Cortex of kidney (tissue), 1 donor: ENCODE measurements at places on chromosomes 2 and 18.

- no peak for DNase-seq
These were observed 72.4 kb upstream of the YWHAQ start for GRCh38 chr2:9703085-9703678.

- no peak for DNase-seq
These were observed 156.9 kb upstream of the SOX11 start for GRCh38 chr2:5535301-5535700.

DNA sequence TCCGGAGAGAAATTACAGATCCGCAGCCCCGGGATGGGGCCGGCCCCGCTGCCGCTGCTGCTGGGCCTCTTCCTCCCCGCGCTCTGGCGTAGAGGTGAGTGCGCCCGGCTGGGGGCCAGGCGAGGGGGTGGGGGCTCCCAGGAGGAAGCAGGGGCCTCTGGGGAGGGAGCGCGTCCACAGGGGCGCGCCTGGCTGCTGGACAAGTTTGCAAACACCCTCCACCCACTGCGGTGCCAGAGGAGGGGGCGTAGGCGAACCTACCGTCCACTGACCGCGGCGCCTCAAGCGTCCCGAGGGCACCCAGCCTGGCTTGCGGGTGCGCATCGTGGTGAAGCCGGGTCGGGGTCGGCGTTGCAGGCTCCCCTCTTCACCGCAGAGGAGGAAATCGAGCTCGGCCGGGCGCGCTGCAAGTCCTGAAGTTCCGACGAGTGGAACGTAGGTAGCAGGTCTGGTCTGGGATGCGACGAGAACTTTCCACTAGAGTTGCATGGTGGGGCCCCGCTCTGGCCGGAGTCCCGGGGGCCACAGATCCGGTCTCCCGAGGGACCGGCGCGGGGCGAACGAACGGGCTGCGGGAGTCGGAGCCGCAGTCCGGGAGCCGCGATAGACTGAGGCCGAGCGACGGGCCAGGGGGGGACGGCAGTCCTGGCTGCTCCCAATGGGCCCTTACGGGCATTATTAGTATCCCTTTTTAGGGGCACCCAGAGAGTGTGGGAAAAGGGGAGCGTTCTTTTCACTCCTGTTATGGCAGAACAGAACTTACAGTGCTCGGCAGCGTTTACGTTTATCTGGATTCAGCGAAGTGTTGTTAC is 502 bp downstream of the MERTK start:
- no peak for DNase-seq

DNA sequence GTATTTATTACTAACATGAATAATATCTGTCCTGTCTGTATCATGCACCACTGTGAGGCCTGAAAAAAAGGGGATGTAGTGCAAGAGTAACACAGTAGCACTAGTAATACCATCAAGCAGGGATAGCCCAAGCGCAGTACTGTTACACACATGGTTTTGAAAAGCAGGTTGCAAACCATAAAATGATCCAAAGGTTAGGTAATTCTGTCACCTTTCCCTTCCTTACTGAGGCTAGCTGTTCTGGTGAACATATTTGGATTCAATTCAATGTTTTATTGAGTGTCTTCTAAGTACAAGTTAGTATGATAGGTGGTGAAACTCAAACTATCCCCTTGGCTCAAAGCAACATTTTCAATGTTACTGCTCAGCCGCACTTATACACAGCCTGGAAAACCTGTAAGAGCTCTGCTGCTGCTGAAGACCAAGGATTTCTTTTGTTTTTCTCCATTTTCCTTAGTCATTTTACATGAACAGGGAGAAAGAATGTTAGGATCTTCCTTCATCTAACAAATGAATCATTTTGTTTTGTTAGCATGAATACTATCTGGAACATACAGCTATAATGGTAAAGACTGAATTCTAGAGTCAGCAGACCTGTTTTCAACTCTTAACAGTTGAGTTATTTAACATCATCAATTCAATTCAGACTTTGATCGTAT is 102.5 kb upstream of the ITPRID2 start:
- DNase-seq: no peak

- DNase-seq: no peak
These were observed 170.0 kb upstream of the GALNT5 start for GRCh38 chr2:157087373-157088002.

DNA sequence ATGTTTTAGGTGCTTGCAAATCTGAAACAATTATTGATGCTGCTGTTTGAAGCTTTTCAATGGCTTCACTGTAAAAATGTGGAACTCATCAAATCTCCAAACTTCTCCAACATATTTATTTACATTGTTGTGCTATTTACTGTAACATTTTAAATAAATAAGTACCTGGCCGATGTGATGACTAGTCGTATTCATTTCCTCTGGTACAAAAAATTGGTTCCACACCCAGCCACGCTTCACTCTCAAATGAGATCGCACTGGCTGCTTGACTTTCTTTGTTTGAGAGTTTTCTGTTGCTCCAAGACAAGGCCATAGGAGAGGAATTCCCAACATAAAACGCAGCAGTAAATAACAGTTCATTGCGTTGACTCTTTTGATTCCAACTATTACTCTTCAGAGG is 32.0 kb downstream of the CDH19 start:
- DNase-seq: no peak

GRCh38 chr2:180202467-180202951 is 195.4 kb upstream of the CWC22 start:
- no peak for DNase-seq

DNA sequence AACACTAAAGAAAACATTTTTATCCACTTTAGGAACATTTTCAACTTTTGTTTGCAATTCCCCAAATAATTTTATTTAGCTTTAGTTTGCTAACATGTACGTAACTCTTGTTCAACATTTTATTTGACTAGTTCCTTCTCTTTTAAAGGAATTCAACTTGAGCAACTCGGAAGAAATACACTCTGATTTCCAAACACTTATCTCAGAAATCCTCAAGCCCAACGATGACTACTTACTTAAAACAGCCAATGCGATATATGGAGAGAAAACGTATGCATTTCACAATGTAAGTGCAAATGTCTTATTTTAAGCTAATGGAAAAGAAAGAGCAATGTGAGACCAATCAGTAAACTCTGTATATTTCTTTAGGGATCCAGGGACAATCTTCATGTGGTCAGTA is 10.1 kb downstream of the SERPINB10 start:
- DNase-seq: no peak

GRCh38 chr18:22914633-22915032 is 18.5 kb upstream of the RBBP8 start:
- DNase-seq: no peak

DNA sequence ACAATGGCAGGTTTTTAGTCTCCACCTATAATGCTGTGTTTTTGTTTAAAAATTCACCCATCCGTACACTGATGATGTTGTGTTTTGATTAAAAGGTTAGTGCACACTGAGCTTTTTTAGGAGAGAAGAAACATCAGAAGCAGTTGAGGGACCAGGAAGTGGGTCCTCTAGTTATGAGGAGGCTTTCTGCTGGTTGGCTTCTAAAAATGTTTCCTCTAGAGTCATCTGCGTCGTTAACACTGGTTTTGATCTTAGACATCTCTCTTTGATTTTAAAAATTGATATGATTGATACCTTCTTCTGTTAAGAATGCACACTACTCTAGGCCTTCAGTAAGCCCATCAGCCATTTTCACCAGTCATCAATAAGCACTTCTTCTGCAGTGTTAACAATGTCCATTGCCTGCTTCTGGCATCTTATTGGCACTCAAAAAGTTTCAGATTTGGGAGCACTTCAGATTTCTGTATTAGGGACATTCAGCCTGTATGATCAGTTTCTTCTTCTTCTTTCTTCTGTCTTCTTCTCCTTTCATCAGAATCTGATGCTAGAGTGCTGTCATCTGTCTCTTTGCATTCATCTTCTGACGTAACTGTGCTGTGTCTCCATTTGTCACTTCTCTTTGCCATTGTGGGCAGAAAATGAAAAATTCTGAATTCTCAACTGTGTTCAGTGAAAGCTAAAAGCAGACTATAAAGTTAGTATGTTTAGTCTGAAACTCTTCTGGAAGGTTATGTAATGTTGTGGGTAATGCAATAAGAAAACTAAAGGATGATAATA is 56.3 kb downstream of the PHLPP1 start:
- DNase-seq: no peak

GRCh38 chr18:79309614-79310358 is 85.9 kb upstream of the NFATC1 start:
- no peak for DNase-seq

- DNase-seq: no peak
These were observed 69.6 kb downstream of the KLHL29 start for GRCh38 chr2:23454501-23455120.

GRCh38 chr2:60095903-60096302 is 457.6 kb downstream of the BCL11A start:
- DNase-seq: no peak

GRCh38 chr2:56167616-56168562 is 15.9 kb upstream of the CCDC85A start:
- no peak for DNase-seq

GRCh38 chr2:232142049-232142448 is 180.5 kb downstream of the DIS3L2 start:
- no peak for DNase-seq

- no peak for DNase-seq
These were observed 8.0 kb downstream of the CD8A start for GRCh38 chr2:86782748-86783147.

DNA sequence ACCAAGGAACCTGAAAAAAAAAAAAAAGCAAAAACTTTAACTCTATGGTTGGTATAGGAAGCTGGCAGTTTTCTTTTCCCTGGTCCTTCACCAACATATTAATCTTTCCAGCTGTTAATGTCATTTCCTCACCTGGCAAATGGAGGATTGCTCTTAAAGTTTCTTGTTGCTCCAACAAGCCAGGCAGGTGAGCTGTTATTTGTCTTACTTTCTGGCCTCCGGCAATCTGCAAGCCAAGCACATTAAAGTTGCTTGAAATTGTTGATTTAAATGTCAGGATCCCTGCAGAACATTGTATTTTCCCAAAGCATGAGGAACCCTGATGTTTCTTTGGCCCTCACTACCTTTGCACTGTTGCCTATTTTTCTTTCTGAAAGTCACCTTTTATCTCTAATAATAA is 664.9 kb downstream of the METTL4 start:
- no peak for DNase-seq

GRCh38 chr2:61011678-61012077 is 5.8 kb upstream of the PEX13 start:
- no peak for DNase-seq

DNA sequence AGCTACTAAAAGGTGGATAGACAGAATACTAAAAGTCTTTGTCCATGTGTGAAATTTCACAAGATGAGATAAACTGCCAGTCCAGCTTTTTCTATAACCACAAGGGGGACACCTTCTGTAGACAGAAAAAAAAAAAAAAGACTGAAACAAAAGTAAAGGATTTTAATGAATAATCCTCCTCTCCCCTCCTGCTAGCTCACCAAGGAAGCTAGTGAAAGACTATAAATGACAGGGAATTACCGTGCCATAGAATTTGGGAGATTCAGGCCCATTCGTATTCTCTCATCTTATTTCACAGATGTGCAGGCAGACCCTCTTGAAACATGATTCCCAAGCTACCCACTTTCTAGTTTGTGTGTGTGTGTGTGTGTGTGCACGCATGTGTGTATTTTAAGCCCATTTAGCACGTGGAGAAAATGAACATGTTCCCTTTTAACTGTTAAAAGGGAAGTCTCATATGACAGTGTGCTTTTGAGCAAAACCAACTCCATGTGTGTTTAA is 36.3 kb upstream of the SLC8A1 start:
- no peak for DNase-seq

DNA sequence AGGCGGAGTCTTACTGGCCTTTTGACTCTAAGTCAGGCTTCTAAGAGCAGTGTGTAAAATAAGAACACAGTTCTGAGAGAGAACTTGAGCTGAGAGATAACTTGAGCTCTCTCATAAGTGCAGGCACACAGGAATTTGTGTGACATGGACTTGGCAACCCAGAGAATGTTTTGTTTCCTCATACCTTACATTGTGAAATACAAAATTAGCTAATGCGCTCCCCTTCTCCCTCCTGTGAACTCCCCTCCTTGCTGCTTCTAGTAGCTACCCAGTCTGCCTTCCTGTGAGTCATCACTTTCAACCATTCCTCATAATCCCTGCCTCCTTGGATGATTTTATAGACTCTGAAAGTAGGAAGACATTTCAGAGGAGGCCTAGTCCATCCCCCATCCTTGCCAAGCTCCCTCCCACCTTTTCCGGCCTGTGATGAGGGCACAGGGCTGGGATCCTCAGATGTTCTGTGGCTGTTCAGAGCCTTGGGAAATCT is 22.6 kb downstream of the FER1L5 start:
- DNase-seq: no peak

- no peak for DNase-seq
These were observed 361.1 kb upstream of the SLC14A2 start for GRCh38 chr18:45253973-45254708.

DNA sequence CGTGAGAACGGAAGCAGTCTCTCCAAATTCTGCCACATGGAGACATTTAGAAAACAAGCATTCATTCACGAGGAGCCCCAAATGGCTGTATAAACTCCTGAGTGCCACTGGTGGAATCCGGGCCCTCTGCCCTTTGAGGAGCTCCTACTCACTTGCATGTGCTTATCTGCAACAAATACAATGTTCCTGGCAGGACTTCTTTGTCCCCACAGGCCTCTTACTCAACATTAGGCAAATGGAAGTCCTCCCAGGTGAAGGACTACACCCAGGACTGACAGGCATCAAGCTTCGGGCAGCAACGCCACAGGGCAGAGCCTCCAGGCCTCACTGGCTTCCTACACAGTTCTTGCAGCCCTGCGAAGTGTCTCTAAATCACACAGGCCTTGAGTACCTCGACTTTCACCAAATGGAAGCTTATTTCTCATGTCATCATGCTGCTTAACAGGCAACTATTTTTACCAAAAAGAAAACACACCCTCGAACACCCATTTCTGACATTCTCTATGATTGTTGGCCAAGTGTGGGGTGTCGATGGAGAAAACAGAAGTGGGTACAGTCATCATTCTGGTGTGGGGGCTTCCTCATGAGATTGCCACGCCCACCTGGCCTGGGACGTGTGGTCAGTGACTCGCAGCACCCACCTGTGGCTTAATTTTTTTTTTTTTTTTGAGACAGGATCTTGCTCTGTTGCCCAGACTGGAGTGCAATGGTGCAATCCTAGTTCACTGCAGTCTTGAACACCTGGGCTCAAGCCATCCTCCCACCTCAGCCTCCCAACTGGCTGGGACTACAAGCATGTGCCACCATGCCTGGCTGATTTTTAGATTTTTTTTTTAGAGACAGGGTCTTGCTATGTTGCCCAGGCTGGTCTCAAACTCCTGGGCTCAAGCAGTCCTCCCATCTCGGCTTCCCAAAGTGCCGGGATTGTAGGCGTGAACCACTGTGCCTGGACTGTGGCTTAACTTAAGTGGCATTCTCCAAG is 186.8 kb upstream of the GLI2 start:
- DNase-seq: no peak

- DNase-seq: no peak
These were observed 15.2 kb upstream of the TWSG1 start for GRCh38 chr18:9319333-9319732.

- DNase-seq: no peak
These were observed 2.1 kb downstream of the TRIB2 start for GRCh38 chr2:12718711-12719399.

DNA sequence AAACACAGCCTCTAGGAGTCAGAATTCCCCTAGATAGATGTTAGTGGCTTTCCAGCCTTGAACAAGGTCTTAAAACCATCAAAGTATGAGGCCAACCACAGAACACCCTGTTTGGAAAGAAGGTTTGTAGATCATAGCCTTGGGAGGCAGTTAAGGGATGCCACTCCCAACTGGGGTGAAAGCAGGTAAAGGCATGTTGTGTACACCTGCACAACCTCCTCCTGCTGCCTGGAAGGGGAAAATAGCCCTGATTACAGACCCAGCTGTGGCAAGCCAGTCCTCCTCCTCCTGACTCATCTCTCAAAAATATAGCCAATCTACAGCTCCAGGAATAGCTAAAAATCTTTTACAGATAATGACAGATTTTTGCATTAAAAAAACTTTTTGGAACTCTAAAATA is 108.1 kb downstream of the RBM43 start:
- DNase-seq: no peak
